ENCODE measurements at places on chromosomes 11 and 22. TPM values are rescaled to one million over a fixed set of nuclear protein-coding genes. Genes with fewer than 3 reads are reported as not detected.
A peak's percentile ranks its signal among the peaks of the same experiment; 100 is the strongest.

GRCh38 chr22:47163481-47163855, 401.0 kb downstream of the TBC1D22A start:
- DNase-seq, result no peak

DNA sequence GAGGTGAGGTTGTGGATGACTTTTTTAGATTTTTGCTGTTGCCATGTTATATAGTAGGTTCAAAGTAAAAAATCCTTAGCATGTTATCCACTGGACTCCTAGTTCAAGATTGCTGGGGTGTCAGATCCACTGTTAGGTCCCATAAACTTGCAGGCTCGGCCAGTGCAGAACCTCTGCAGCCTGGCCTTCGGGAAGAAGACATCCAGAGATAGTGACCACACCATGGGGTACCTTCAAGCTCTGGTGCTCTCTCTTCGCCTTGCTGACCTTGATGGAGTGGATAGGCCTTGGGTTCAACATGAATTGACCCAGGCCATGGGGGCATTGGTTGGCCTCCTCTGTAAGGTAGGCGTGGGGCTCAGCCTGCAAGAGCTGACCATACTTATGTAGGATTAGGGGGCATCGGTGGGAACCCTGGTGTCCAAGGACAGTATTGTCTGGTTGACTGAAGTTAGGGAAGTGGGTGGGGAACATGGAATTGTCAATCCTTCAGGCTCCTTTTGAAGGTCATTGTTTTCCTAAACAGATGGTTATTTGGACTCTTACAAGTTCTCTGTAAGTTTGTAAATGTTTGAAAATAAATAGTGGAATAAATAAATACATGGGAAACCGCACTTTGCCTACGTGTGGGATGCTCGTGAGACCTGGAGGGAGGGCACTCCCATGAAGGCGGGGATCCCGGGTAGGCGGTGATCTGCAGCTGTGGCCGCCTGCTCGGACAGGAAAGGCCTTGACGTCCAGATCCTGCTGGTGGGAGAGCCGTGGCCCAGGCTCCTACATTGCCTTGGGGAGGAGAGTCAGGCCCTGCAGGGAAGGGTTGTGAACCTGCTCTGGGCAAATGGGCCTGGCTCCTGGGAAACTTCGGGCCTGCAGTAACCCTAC, 37.1 kb downstream of the BCR start:
- DNase-seq, result no peak

MLC1 gene
- 0.05 TPM for total RNA-seq

- no peak for DNase-seq
Measured at GRCh38 chr11:44652901-44653644, 73.7 kb upstream of the TSPAN18 start.

GRCh38 chr11:100734743-100735527, 47.8 kb downstream of the ARHGAP42 start:
- DNase-seq, result no peak

DNA sequence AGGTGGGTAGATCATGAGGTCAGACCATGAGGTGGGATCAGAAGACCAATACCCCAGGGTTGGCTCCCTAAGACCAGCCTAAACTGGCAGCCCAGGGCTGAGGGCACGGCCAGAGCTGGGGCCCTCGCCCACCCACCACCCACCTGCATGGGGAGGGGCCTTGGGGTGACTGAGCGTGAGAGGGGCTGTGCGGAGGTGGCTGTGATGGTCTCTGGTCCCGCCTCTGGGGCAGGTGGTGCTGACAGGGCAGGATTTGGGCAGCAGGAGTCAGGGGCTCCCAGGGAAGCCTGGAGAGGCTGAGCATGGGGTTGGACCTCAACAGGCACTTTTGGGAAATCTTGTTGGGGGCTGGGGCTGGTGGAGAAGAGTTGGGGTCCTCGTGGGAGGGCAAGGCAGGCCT, 39.8 kb upstream of the MUC5AC start:
- no peak for DNase-seq

DNA sequence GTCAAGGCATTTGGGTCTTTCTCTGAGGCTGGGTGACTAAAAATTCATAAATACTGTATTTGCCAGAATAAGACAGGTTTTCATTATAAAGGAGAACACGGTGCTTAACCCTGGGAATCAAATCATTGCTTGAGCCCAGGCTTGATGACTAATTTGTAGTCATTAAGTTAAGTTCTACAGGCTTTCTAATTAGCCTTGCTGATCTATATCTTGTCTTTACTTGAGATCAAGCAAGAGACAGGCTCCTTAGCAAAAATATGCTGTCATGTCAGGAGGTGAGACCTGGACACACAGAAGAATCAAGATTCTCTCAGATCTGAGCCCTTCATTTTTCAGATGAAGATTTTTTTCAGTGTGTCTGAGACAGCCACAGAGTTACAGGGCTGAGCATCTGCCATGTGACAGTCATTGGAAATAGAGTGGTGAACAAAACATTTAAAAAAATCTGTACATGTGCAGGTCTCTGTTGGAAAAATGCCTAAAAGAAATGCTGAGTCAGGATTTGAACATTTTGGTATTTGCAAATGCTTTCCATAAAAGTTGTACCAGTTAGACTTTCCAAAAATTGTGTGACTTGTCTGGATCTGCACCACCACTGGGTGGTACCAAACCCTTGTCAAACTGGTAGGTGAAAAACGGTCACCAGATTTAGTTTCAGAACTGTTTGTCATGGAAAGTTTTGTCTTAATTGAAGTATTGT, 14.6 kb downstream of the ACAT1 start:
- peak; percentile 68 for DNase-seq

- DNase-seq, result no peak
Measured at GRCh38 chr11:69817265-69818230, 1.7 kb downstream of the FGF3 start.

GRCh38 chr22:27892811-27893210, 26.2 kb downstream of the PITPNB start:
- no peak for DNase-seq

- DNase-seq, result no peak
Measured at GRCh38 chr11:62958547-62959421, 26.0 kb downstream of the SLC22A6 start.

DNA sequence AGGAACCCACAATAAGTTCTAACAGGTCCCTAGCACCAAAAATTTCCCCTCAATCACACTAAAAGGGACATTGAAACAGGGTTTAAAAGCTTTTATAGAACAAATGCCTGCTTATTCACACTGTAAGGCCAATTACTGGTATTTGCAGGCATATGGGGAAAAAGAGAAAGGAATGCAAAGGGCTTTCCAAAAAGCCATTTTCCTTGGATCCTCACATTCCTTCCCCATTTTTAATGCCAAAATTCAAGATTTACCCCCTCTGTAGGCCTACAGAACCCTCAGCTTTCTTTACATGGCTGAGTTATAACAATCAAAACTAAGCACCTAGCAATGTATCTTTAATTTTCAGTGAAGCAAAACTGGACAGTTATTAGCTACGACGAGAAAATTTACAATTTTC, 102.0 kb downstream of the SBF2 start:
- DNase-seq, result no peak

ACRV1 gene
- total RNA-seq, result not detected

DNA sequence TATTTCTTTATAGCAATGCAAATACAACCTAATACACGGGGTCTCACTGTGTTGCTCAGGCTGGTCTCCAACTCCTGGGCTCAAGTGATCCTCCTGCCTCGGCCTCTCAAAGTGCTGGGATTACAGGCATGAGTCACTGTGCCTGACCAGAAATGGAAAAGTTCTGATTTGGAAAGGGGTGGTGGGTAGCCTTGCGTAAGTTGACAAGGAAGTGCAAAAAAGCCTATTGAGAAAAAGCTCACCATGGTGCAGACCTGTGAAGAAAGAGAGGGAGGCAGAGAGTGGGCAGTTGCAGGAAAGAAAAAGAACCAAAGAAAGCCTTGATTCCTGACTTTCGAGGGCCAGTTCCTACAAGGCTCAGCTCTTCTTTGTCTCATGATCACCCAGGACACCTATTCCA, 27.1 kb downstream of the AGBL2 start:
- DNase-seq, result no peak

MS4A6E gene
- not detected for total RNA-seq

DNA sequence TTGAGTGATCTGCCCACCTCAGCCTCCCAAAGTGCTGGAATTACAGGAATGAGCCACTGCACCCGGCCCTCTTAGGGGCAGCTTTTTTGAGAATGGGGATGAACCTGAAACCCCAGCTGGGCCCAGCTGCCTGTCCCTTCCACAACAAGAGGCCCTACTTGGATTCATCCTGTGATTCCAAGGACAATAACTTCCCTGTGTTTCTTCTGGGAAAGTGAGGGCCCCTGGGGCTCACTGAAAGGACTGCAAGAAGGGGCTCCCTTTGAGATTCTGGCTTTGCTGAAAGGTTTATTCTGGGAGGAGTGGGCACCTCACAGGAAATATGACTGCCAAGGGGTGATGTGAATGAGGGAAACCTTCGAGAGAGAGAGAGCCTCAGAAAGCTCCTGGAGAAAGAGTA, 12.3 kb upstream of the GNAZ start:
- DNase-seq, result no peak

Measured in activated naive CD4-positive, alpha-beta T cell treated with anti-CD3 and anti-CD28 coated beads for 36 hours (primary cell).